ENCODE measurements at places on chromosomes 7 and 10.

DNA sequence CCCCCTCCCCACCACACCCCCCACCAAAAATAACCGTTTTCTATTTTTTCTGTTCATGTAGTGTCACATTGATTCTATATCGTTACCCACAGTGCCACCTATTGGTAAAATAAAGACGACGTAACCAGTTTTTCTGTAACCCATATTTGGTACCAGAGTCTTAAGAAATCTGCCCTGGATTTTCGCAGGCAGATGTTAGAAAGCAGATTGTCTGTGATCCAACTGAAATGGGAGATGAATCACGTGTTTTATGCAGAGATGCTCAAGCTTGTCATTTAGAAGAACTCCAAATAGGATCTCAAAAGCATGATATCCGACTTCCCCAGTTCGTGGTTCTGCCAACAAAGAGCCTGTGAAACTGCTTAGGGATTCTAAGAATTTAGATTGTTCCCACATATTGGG lies 261.1 kb upstream of the CSTF2T start:
- DNase-seq = peak; percentile 15

GRCh38 chr10:81872206-81872862 lies 2.7 kb upstream of the NRG3 start:
- no peak for DNase-seq

- no peak for DNase-seq
Measured at GRCh38 chr10:21285742-21286331, 239.6 kb downstream of the SKIDA1 start.

DNA sequence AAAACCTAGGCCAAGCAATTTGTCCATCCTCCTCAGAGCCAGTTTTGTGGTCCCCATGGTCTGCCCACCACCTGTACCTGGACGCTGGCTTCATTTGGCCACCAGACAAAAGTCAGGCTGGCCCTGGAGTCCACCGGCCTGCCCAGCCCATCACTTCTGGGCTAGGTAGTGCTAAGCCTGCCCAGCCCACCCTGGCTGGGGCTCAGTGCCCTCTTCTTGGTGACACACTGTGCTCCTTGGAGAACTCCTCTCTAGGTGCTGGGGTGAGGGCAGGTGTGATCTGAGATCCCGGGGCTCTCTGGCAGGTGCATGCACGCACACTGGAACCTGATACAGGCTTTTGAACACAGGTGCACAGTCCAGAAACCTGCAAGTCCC lies 1.1 kb downstream of the AIFM2 start:
- no peak for DNase-seq

GRCh38 chr7:36652431-36652830 lies 71.9 kb downstream of the AOAH start:
- no peak for DNase-seq

- no peak for DNase-seq
Measured at GRCh38 chr10:110862961-110863360, 8.8 kb upstream of the PDCD4 start.

GRCh38 chr7:2280424-2280823 lies 33.8 kb downstream of the SNX8 start:
- no peak for DNase-seq

- peak; percentile 76 for DNase-seq
Measured at GRCh38 chr10:60901561-60902235, 42.3 kb downstream of the RHOBTB1 start.

GRCh38 chr7:151377406-151377805 lies 32.4 kb downstream of the WDR86 start:
- DNase-seq = no peak

DNA sequence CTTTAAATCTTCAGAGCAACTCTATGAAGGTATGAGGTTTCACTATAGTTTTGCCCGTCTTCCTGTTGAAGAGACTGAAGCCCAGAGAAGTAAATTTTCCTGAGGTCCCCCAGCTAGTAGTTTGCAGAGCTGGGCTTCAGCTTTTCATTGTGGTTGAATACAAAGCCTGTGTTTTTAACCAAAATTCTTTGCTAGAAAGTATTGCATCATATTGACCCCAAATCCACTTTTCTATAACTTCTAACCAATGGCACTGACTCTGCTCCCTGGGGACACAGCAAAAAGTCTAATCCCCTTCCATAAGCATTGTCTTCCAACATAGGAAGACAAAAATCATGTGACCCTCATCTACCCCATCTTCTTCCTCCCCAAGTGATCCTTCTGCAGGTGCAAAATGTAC lies 93.0 kb downstream of the KCNMA1 start:
- no peak for DNase-seq

- DNase-seq = no peak
Measured at GRCh38 chr10:122930140-122930539, 19.7 kb downstream of the FAM24A start.

DNA sequence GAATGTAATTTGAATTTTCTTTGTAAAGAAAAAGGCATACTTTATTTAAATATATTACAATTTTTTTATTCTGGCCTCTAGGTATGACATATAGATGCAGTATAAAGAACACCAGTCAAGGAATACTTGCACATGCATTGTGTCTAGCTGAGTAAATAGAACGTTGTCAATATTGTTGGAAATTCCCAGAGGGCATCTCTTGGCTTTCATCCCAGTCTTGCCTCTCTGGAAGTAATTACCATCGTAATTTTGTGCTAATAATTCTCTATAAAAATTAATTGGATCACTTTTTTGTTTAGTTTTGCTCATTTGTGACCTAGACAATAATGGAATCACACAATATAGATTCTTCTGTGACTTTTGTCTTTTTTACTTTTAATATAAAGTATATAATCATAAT lies 1052.3 kb upstream of the CELF2 start:
- no peak for DNase-seq

GRCh38 chr7:1403638-1404459 lies 55.4 kb downstream of the MICALL2 start:
- DNase-seq = peak; percentile 50

DNA sequence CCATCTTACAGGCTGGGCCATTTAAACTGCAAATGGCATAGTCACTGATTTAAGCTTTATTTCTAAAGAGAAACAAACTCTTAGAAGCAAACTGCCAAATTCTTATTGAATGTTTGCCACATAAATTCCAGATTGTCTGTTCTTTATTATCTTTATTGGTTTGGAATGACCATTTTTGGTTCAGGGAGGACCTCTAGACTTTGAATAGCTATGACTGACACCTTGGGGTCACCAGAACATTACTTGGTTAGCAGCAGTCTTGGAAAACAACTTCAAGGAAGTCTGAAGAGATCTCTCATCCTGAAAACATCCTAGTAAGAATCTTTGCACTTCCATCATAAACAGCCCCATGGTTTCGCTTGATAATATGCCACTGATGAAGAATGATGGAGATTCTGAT lies 197.1 kb downstream of the SUGCT start:
- no peak for DNase-seq

- no peak for DNase-seq
Measured at GRCh38 chr10:103663802-103664201, 170.3 kb downstream of the NEURL1 start.

DNA sequence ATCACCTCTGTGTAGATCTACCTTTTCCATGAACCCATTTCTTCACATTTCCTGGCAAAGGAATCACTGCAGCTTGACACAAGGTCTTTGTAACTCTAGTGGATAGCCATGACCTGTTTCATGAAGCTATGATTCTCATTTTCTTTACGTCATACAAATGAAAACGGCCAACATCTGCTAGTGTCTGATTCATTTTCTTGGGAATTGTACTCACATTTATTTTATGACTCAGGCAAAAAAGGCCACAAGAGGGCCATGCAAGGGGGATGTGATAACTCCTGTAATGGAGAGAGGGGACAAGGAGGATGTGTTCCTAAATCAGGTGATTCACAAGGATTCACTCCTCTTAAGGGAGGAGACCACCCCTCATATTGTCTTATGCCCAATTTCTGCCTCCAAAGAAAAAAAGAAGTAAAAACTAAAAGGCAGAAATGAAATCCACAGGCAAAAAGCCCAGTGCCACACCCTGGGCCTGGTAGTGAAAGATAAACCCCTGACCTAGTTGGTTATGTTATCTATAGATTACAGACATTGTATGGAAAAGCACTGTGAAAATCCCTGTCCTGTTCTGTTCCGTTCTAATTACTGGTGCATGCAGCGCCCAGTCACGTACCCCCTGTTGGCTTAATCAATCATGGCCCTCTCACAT lies 249.9 kb downstream of the IPMK start:
- DNase-seq = no peak

- DNase-seq = no peak
Measured at GRCh38 chr10:101807158-101807557, 11.1 kb downstream of the OGA start.

DNA sequence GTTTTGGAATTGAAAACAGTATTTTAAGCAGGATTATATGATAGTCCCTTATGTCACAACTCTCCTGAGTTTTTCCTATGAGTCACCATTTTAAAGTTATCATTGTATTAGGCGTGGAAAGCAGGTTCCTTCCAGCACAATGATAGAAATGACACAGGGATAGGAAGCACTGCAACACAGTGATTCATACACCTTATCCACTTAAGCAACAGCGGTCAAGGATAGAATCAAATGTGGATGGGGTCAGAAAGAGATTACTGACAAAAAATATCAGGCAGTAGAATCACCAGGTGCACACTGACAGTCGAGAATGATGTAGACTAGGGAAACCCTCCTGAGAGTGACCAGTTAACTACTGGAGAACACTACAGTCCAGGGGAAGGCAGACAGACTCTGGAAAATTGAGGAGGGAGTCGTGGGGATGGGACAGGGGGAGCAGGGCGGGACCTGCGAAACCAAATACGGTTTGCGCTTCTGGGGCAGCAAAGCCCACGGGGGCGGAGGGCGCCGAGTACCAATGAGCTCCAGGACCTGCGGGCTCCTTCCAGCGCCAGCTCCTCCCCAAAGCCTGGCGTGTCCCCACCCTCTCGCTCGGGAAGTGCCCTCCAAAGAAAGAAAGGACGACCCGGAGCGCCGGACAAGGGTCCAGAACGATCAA lies 479 bp downstream of the PNPLA8 start:
- peak; percentile 85 for DNase-seq

- DNase-seq = no peak
Measured at GRCh38 chr7:25272265-25272664, 44.0 kb upstream of the NPVF start.

DNA sequence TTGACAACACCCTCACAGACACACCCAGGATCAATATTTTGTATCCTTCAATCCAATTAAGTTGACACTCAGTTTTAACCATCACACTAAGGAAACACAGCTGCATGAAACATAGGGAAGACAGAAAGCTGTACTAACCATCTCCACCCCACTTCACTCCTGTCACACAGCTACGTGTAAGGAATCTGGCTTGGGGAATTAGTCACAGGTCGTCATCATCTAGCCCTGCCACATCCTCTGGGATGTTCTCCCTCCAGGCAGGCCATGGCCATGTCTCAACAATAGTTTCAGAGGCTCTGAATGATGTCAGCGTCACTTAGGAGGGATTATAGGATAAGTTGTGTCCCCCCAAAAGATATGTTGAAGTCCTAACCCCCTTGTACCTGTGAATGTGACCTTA lies 10.8 kb upstream of the SEMA3C start:
- DNase-seq = no peak

GRCh38 chr7:129519464-129519863 lies 17.1 kb downstream of the SMKR1 start:
- no peak for DNase-seq

GRCh38 chr7:43701929-43702328 lies 27.4 kb downstream of the COA1 start:
- DNase-seq = no peak

DNA sequence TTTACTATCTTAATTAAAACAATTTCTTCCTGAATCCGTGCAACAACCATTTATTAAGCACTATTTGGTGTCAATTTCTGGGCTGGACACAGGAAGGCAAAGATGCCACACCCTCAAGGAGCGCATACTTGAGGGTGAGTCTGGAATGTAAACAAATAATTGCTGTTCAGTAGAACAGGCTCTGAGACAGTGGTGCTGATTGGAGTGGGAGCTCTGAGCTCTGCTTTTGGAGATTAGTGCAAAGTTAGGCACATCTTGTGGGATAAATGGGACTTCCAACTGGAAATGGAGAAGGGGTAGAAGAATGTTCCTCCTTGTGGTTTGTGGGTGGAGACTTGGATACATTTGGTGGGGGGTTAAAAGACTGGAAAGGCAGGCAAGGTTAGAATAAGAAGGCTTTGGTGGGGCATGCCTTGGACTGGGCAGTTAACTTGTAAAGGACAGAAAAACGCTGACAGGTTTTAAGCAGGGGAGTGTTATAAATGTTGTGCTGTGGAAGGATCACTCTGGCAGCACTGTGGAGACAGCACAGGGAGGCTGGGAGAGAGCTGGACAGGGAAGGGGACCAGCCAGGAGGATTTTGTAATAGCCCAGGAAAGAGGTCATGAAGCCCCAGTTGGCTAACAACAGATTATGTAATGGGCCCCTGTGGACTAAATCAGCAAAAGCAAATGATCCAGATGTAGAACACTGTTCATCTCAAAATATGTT lies 80.7 kb downstream of the ZNF365 start:
- DNase-seq = peak; percentile 21

- DNase-seq = peak; percentile 18
Measured at GRCh38 chr7:24877790-24878311, 102.1 kb downstream of the OSBPL3 start.

DNA sequence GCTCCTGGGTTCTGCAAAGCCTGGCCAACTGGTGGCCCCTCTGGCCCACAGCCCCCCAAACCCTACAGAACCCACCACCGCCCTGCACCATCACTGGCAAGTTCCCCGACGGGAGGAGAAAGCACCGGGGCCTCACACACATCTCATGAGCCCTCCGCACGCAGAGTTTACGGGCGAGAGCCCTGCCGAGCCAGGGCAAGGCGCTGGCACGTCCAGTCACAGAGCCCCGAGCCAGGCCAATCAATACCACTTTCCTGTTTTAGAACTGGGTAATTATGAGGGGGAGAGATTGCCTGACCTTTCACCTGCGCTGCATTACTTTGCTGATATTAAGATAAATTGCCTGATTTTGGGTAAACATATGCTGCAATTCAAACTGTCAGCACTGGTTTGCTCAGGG lies 113.3 kb downstream of the EBF3 start:
- no peak for DNase-seq

- no peak for DNase-seq
Measured at GRCh38 chr7:147308539-147308938, 1191.9 kb downstream of the CNTNAP2 start.

- DNase-seq = no peak
Measured at GRCh38 chr7:35754741-35755140, 46.1 kb upstream of the SEPTIN7 start.

DNA sequence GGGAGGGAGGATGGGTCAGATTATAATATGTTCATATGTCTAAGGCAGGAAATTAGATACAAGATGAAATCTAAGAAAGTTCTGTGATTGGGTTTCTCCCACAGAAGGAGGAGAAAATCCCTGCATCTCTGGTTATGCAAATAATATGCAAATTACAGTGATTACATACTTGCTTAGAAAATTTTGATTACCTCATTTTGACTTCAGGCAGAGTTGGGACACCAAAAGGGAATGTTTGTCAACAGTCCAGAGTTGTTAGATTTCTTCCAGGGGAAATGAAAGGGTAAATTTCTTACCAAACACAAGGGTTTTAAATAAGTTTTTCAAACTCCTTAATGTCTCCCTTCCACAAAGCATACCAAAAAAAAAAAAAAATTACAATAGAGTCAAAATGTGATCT lies 101.4 kb upstream of the STEAP1B start:
- DNase-seq = no peak

Measured in heart right ventricle (tissue), 16 donors.